ENCODE measurements at places on chromosomes 4 and X.

- DNase-seq = no peak
These were observed 1.9 kb upstream of the EIF1AX start for GRCh38 chrX:20143561-20143960.

DNA sequence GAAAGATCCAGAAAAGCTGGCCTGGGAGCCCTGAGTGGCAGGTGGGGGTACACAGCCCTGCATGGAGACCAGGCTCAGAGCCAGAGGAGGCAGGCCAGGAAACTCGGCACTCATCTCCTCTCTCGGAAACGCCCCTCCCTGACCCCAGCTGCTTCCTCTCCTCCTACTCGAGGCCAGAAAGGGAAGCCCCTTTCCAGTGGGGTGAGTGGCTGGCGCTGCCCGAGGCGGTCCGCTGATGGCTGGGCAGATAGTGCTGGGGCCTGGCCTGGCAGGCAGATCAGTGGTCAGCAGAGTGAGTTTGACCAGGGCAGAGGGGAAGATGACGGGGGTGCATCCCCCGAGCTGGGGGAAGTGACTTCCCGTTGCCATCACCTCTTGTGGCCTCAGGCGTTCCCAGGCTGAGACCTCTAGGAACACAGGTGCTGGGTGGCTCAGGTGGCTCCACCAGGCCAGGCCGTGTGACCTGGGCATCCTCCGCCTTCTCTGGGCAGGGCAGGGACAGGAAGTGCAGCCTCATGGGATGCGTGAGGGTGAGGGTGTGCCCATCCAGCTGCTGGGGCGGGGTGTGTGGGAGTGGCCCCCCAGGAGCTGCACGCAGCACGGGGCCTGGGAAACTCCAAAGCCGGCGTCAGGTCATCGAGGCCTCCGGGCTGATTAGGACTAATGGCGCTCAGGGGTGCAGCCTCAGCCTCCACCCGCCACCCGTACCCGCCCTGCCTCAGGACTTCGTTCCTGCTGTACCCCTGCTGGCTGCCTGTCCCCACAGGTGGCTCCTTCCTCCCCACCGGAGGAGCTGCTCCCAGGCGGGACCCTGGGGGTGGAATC is 5.7 kb downstream of the SH3BP2 start:
- no peak for DNase-seq

- no peak for DNase-seq
These were observed 294.3 kb downstream of the GUCY2F start for GRCh38 chrX:109187473-109188168.

GRCh38 chr4:173450281-173450680 is 51.4 kb upstream of the SCRG1 start:
- DNase-seq = no peak

GRCh38 chr4:140296335-140297220 is 76.9 kb upstream of the SCOC start:
- DNase-seq = peak; percentile 2

DNA sequence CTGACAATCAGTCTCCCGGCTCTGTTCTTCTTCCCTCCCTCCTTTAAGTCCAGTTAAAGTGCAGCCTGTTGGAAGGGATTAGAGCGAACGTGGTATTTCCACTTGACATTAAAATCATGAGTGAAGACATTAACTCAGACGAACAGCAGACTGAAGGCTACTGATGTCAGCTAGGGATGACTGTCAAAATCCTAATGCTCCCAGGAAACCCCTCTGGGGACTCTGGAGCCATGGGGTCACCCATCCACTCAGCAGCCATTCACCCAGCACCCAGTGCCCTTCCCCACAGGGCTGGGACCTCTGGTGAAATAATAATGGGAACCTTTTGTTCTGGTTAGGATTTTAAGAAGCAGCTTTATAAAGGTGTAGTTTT is 113.9 kb downstream of the DRD5 start:
- no peak for DNase-seq

DNA sequence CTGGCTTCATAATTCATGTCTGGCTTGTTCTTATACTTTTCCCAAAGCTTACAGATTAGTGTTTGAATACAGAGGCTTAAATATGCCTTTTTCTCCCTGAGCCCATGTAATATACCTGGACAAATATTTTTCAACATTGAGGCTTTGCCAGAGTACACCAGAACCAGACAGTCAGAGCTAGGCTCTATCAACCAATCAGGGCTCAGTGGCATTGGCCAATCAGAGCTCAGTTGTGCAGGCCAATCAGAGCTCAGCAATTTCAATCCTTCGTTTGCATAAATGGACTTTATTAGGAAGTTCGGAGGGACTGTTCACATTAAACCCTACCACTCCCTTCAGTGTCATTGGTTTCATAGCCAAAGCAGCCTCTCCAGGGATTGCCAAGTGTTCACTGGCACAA is 51.2 kb upstream of the TMSB15B start:
- no peak for DNase-seq

DNA sequence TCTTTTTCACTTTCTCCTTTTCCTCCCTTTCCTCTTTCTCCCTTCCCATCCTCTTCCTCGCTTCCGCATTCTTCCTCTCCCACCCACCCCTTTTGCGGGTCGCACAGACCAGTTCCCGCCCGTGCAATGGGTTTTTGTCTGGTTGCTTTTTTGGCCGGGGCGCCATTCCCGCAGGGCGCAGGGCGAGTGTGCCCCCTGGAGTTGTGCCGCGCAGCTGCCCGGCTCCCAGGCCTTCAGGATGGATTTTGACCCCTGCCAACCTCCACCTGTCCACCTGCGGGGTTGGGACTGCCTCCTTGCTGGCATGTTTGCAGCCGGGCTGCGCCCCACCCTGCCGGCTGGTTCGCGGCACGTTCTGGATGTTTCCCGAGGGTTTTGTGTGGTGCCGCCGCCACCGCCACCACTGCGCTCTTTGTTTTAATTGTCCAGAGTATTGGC is 578 bp upstream of the SEL1L3 start:
- DNase-seq = no peak

- DNase-seq = no peak
These were observed 41.8 kb downstream of the NPY5R start for GRCh38 chr4:163385466-163385865.
